ENCODE measurements at places on chromosomes 16 and 17.
A peak's percentile ranks its signal among the peaks of the same experiment; 100 is the strongest.

DNA sequence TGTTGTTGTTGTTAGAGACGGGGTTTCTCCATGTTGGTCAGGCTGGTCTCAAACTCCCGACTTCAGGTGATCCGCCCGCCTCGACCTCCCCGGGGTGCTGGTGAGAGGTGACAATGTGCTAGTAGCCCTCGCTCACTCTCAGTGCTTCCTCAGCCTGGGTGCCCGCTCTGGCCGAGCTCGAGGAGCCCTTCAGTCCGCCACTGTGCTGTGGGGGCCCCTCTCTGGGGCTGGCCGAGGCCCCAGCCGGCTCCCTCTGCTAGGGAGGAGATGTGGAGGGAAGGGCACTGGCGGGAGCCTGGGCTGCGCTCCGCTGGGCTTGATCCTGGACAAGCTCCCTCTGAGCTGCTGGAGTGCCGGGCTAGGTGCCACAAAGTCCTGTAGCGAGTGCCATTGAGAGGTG, 21.7 kb upstream of the RBL2 start:
- DNase-seq: no peak

DNA sequence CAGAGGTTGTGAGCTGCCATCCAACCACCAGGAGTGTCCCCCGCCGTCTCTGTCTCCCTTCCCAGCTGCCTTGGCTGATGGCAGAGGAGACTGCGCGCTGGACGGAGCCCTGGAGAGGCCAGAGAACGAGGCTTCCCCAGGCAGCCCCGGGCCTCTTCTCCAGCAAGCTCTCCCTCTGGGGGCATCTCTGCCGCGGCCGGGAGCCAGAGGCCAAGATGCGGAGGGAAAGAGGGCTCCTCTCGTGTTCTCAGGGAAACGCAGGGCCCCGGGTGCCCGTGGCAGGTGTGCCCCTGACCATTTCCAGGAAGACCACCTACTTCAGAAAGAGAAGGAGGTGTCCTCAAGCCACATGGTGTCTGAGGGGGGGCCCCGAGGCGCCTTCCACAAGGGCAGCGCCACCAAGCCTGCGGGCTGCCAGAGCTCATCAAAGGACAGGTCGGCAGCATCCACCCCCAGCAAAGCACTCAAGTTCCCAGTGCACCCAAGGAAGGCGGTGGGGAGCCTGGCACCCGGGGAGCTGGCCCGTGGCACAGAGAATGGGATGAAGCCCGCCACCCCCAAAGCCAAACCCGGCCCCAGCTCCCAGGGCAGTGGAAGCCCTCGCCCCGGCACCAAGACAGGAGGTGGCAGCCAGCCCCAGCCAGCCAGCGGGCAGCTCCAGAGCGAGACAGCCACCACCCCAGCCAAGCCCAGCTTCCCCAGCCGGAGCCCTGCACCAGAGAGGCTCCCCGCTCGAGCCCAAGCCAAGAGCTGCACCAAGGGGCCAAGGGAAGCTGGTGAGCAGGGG, 14.8 kb upstream of the ZFPM1 start:
- no peak for DNase-seq

GRCh38 chr17:83152745-83153611, 73.6 kb downstream of the METRNL start:
- no peak for DNase-seq

DNA sequence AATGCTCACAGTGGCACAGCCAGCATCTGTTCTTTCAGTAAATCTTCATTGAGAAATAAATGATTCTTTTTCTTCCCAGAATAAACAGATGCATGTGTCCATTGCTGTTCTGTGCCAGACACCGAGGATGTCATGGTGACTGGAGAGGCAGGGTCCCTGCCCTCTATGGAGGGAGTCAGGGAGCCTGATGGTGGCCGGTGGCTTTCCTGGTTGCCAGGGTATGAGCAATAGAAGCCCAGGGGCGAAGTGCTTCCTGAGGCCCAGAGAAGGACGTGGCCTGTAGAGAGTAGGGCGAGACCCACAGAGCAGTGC, 29.9 kb upstream of the NUDT16L1 start:
- peak; percentile 88 for DNase-seq

DNA sequence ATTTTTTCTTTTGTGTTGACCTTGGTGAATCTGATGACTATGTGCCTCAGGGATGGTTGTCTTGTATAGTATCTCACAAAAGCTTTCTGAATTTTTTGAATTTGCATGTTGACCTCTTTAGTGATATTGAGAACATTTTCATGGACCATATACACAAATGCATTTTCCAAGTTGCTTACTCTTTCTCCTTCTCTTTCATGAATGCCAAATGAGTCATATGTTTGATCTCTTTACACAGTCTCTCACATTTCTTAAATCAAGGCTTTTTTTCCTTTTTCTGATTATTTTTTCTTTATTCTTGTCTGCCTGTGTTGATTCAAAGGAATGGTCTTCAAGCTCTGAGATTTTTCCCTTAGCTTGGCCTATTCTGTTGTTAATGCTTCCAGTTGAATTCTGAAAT, 46.6 kb upstream of the KCNJ16 start:
- DNase-seq: no peak

DNA sequence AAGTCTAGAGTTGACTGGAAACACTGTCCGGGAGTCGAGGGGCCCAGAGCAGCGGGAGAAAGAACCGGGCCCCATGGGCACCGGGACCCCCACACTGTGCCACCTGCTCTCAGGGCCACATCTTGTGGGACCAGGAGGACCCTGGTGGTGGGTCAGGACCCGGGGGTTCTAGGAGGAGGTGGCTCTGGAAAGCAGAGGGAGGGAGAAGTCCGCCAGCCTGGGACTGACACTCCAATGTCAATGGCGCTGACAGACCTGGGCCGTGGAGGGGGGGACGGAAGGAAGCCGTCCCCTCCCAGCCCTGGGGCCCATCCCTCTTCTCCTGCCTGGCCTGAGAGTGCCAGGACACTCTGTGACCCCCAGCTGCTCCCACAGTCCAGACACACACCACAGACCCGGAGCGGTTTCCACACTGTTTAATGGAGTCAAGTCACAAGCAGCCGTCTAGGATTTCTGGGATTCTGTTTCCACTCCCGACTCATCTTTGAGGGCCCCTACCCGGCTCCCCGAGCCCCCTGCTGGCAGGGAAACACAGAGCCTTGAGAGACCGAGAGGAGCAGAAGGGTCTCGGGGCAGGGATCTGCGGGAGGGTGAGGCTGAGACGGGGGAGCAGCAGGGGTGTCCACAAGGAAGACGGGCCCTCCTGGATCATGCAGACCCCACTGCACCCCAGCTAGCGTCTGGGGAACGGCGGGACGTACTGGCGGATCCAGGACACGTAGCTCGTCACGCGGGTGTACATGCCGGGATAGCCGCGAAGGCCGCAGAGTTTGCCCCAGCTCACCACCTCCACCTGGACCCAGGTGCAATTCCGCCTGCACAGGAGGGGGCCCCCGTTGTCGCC, 23.5 kb upstream of the UBE2I start:
- no peak for DNase-seq

- peak; percentile 45 for DNase-seq
Measured at GRCh38 chr16:88453611-88454522, 787 bp downstream of the ZFPM1 start.

DNA sequence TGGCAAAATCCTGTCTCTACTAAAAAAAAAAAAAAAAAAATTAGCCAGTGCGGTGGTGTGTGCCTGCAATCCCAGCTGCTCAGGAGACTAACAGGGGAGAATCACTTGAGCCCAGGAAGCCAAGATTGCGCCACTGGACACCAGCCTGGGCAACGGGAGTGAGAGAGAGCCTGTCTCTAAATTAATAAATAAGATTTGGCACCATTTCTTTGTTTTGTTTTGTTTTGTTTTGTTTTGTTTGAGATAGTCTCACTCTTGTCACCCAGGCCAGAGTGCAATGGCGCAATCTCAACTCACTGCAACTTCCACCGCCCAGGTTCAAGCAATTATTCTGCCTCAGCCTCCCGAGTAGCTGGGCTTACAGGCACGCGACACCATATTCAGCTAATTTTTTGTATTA, 9.4 kb upstream of the GAST start:
- DNase-seq: no peak

- no peak for DNase-seq
Measured at GRCh38 chr16:89089120-89089519, 4.5 kb upstream of the ACSF3 start.

DNA sequence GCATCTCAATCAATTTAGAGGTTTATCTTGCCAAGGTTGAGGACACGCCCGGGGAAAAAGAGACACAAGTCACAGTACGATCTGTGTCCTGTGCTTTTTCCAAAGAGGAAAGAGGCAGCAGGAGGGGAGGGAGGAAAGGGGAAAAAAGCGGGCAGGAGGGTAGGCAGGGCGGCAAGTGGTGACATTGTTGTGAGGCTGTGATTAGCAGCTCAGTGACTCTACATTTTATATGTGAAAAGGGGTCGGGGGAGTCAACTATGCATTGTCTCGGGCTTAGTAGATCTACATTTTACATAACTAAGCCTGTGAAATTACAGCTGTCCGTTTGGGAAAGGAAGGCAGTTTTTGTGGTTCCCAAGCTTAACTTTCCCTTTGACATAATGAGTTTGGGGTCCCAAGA, 22.2 kb upstream of the RIPOR1 start:
- DNase-seq: no peak

DNA sequence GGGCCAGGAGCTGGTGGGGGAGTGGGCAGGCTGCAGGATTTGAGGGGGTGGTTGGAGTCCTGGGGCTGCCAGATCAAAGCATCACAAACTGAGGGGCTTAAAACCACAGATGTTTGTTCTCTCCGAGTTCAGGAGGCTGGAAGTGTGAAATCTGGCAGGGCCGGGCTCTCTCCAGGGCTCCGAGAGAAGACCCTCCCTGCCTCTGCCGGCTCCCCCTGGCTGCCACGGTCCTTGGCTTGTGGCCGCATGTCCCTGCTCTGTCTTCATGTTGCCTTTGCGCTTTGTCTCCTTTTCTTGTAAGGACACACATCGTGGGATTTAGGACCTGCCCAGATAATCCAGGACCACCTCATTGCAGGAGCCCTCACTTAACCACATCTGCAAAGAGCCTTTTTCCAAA, 139.8 kb upstream of the GSE1 start:
- DNase-seq: no peak

DNA sequence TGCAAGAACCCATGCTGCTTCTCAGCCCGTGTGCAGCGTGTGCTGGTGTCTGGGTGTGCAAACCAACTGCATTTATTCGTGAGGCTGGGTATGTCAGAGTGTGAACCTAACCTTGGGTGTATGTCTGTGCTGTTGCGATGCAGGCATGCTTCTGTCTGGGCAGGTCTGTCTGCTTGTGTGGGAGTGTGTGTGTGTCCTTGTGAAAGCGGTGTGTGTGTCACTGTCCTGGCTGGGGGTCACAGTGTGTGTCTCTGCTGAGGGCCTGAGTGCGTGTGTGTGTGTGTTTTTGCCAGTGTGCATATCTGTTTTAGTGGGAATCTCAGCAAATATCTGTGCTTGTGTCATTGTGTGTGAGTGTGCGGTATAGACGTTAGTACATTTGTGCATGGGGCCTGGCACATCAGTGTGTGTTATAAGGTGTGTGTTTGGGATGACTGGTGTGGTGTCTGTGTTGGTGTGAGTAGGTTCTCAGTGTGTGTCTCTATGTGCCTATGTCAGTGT, 121.8 kb downstream of the CYLD start:
- DNase-seq: no peak

DNA sequence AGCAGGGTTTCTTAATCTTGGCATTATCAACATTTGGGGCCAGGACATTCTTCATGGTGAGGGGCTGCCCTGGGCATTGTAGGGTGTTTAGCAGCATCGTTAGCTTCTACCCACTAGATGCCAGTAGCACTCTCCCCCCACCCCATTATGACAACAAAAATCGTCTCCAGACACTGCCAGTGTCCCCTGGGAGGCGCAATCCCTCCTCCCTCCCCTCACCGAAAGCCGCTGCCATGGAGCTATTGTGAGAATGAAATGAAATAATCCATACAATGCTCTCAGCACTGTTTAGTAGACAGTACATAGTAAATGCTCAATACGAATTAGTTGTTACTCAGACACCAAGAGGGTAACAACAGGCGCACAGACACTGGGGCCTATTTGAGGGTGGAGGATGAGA, 502.9 kb downstream of the NPIPA7 start:
- DNase-seq: no peak

- DNase-seq: no peak
Measured at GRCh38 chr16:57700781-57701551, 6.4 kb downstream of the DRC7 start.
